ENCODE measurements at places on chromosomes 5 and 9.

DNA sequence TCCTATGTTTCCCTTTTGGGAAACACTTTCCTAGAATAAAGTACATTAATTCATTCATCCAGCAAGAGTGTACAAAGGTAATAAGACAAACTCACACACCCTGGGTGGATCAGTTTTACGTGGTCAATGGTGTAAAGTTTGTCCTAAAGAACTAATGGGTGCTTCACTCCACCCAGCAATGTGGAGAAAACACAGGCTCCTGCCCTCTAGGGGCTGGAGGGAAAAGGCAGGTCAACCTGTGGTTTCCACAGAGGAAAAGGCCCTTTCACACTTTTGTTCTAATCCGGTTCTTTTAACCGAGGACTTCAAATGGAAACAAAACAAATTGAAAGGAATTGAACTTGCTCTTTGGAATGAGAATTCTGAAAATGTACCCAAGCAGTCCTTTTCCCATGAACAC, 80.9 kb upstream of the SPOCK1 start:
- no peak for DNase-seq

- no peak for DNase-seq
Observed at GRCh38 chr5:174720612-174721529, 3.5 kb upstream of the MSX2 start.

GRCh38 chr9:76594764-76595424, 135.9 kb downstream of the GCNT1 start:
- DNase-seq: no peak

DNA sequence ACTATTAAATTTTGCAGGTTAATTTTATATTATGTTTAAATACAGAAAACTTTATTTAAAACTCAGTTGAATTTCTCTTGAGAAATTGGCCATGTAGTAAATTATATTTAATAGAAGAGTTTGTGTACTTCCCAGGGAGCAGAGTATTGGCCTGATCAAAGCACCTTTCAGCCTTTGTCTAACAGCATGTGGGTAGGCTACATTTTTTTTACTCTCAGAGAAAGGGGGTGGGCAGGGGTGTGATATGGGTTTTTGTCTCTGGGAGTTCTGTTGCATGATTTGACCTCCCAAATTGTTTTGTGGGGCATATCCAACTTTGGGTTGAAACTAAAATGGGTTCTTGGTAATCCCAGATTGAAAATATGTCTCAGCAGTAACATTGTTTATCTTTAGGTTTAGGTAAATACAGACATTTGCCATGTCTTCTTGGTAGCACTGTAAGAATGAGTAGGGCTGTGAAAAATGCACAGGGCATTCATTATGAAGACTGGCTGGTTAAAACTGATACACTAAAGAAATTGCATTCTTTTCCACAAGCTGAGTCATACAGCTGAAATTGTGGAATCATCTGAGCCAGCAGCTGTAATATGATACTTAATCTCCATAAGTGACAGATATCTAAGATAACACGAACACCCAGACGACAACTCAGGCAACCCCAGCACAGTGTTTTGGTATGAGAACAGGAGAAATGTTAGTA, 75.4 kb upstream of the CDKN2B start:
- no peak for DNase-seq

DNA sequence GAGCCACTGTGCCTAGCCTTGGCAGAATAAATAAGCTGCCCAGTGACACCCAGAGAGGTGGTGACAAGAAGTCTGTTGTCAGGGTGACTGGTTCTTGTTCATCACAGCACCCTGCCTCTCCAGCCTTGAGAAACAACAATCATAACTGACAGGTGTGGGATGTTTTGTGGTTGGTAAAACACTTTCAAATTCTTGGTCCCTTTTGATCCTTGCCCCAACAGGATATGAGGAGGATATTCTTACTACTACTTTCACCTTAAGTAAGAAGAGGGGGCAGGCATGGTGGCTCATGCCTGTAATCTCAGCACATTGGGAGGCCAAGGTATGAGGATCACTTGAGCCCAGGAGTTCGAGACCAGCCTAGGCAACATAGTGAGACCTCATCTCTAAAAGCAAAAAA, 14.2 kb upstream of the FRRS1L start:
- DNase-seq: no peak
